Motor neuron (in vitro differentiated cells): ENCODE measurements at places on chromosomes 3 and 15. TPM values are rescaled to one million over a fixed set of nuclear protein-coding genes. Genes with fewer than 3 reads are reported as not detected.

The TRAT1 gene
- total RNA-seq = not detected in 2 replicates

The FRMD5 gene
- total RNA-seq = 15.7 and 17.3 TPM in 2 replicates

The TERC gene
- 5.1 and 8.1 TPM in 2 replicates for total RNA-seq

The FBLN2 gene
- 1.9 and 2.2 TPM in 2 replicates for total RNA-seq

The C3orf22 gene
- total RNA-seq = 0.58 TPM in 1 of 2 replicates, not detected in the other

The MKRN3 gene
- total RNA-seq = 32.5 and 33.8 TPM in 2 replicates

The OR5K2 gene
- total RNA-seq = not detected in 2 replicates

The CDC25A gene
- 14.8 and 20.2 TPM in 2 replicates for total RNA-seq

The RAD18 gene
- total RNA-seq = 3.8 and 4.1 TPM in 2 replicates

The GOLGA8T gene
- total RNA-seq = 0.14 and 0.29 TPM in 2 replicates

The CPNE4 gene
- total RNA-seq = 1.2 and 2.1 TPM in 2 replicates

The TRAK1 gene
- total RNA-seq = 20.2 and 22.6 TPM in 2 replicates

The NRROS gene
- 0.23 and 0.42 TPM in 2 replicates for total RNA-seq

The CHRD gene
- 3.7 and 5.1 TPM in 2 replicates for total RNA-seq

The RPL29 gene
- 2,342 and 2,387 TPM in 2 replicates for total RNA-seq

The NEDD4 gene
- 5.0 and 5.3 TPM in 2 replicates for total RNA-seq

The CCDC54 gene
- 0.18 TPM in 1 of 2 replicates, not detected in the other for total RNA-seq

The CEP19 gene
- 12.5 and 13.8 TPM in 2 replicates for total RNA-seq

The BFSP2 gene
- total RNA-seq = not detected in 2 replicates

The GP9 gene
- total RNA-seq = not detected in 2 replicates
